ENCODE measurements at places on chromosomes 3 and 15.

GRCh38 chr15:64997745-64998375, 8.1 kb upstream of the SPG21 start:
- DNase-seq, result no peak

- DNase-seq, result no peak
Observed at GRCh38 chr15:39474657-39475056, 106.2 kb upstream of the THBS1 start.

GRCh38 chr15:29262738-29263137, 6.9 kb downstream of the NSMCE3 start:
- no peak for DNase-seq

- no peak for DNase-seq
Observed at GRCh38 chr15:65982627-65983322, 113.5 kb downstream of the RAB11A start.

DNA sequence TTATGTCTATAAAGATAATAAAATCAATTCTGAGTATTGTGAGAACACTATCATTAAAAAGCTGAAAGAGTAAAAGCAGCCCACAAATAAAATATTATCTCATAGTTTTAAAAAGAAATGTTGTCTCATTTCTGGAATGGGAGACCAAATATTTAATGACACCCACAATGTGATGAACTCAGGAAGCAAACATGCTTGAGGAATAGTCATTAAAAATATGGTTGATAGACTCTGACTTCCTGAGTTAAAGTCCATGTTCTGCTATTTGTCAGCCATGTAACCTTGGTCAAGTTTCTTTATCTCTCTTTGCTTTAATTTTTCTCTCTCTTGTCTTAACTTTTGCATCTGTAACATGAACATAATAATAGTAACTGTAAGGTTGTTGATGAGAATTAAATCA, 35.5 kb upstream of the CHMP2B start:
- DNase-seq, result no peak

DNA sequence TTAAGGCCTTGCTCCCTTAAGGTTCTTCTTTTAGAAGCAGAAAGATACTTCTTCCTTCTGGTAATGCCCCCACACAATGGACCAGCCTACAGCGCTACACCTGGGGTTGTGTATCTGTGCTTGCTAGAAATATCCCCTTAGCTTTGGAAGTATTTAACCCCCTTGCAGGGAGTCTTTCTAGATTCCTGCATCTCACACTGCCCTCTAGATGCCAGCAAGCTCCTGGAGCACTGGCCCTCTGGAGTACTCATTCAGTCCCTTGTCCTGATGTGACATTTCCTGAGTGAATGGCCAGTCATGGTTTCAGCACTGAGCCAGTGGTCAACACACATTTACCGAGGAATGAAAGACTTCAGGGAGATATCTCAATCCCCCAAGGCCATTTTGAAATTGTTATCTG, 30.4 kb upstream of the RBP2 start:
- DNase-seq, result no peak

- DNase-seq, result no peak
Observed at GRCh38 chr3:87755852-87756251, 303.0 kb downstream of the CGGBP1 start.

- peak; percentile 37 for DNase-seq
Observed at GRCh38 chr3:108461661-108462111, 48.7 kb downstream of the MYH15 start.

DNA sequence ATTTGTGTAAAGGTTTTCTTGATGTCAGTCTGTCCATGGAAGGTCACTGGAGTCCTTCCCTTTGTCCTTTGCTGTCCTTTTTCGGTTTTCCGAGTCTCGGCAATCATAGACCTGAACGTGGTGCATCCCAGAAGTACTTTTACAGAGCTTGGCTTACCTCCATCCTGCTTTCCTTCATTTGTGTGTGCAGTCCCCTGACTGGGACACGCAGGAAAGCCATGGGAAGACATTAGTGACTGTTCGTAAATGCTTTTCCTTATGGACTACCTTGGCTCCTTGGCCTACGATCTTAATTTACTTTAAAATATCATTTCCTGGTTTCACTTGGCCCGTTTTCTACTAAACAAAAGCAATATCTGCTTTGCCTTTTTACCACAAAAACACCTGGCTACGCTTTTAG, 328.4 kb upstream of the RARB start:
- no peak for DNase-seq

DNA sequence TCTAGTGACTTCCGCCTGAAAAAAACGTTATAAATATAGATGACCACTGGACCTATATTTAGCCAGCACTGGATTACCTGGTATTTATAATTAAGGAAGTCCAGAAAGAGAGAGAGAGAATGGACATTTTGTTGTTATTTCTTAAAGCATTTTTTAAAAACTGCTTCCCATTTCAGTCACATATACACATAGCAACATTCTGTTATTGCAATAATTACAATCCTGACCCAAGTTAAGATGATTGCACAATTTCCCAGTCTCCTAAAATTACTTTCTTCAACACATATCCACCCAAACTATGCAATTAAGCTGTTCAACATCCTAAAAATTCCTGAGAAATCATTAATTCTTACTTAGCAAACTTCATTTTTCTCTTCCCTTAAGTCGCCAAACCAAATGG, 37.7 kb downstream of the PCSK6 start:
- no peak for DNase-seq

- no peak for DNase-seq
Observed at GRCh38 chr3:177058648-177059047, 138.6 kb downstream of the TBL1XR1 start.

DNA sequence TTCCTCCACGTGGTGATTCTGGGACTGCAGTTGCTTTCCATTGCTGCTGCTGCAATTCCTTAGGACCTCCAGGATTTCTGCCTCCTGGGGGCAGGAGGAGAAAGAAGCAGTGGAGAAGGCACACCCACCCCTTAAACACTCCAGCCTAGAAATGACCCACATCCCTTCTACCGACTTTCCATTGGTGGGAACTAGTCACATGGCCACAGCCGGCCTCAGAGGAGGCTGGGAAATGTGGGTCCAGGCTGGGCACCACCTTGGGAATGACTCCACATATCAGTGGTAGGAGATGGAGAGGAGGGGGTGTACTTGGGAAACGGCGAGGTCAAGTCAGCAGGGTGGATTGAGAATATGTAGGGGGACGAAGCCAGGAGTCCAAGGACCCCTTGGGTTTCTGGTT, 269.4 kb upstream of the CTDSPL start:
- DNase-seq, result no peak

- DNase-seq, result peak; percentile 66
Observed at GRCh38 chr3:61666615-61667330, 105.4 kb downstream of the PTPRG start.

- DNase-seq, result no peak
Observed at GRCh38 chr3:55708921-55709320, 221.8 kb upstream of the WNT5A start.

- no peak for DNase-seq
Observed at GRCh38 chr15:41561104-41561776, 2.2 kb downstream of the TYRO3 start.

GRCh38 chr3:12954891-12955650, 113.7 kb upstream of the RPL32 start:
- DNase-seq, result no peak

- DNase-seq, result no peak
Observed at GRCh38 chr3:185270956-185271332, 17.1 kb upstream of the EHHADH start.

- DNase-seq, result no peak
Observed at GRCh38 chr15:54579855-54580254, 601.6 kb downstream of the UNC13C start.

DNA sequence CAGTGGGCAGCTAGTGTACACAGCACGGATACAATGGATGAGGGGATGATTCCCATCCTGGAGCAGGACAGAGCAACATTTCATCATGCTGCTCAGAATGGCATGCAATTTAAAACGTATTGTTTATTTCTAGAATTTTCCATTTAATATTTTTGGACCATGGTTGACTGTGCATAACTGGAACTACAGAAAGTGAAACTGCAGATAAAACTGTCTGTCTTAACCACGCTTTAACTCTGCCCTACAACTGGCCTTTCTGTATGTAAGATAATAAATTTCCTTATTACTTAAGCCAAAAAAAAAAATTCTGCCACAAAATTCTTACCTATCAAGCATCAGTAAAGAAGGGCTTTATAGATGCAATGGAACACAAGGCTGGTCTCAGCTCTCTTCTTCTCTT, 33.4 kb downstream of the AP3S2 start:
- no peak for DNase-seq

All from fibroblast of upper back skin (primary cell).